Gastrocnemius medialis (tissue), 4 donors: ENCODE measurements at places on chromosomes 1 and 21.

DNA sequence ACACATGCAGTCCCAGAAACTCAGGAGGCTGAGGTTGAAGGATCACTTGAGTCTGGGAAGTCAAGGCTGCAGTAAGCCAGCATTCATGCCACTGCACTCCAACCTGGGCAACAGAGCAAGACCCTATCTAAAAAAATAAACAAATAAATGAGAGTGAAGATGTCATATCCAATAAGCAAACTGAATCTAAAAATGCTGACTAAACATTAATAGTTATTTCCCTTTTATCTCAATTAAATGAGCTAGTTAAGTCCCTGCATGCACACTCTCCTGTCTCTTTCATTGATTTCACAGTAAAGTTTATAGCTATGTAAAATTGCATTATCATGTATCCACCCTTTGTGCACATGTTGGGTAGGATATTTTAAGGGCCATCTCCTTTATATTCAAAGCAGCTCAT, 81.1 kb upstream of the L1TD1 start:
- no peak for DNase-seq

- no peak for DNase-seq
Observed at GRCh38 chr1:3469849-3470649, 15.6 kb downstream of the ARHGEF16 start.

DNA sequence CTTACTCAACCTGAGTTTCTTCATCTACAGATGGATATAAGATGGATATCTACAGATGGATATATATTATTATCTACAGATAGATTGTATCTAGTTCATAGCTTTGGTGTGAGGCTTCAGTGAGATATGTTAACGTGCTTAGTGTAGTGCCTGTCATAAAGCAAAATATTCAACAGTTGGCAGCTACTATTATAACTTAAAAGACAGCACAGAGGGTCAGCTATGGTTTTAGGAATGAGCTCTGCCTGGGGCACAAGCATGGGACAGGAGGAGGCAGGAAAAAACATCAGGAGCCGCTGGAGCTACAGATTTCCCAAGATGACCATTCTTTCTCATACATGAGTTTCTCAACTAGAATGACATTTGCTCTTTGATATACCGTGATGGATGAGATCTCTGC, 1.3 kb upstream of the CYB5R1 start:
- DNase-seq = no peak

DNA sequence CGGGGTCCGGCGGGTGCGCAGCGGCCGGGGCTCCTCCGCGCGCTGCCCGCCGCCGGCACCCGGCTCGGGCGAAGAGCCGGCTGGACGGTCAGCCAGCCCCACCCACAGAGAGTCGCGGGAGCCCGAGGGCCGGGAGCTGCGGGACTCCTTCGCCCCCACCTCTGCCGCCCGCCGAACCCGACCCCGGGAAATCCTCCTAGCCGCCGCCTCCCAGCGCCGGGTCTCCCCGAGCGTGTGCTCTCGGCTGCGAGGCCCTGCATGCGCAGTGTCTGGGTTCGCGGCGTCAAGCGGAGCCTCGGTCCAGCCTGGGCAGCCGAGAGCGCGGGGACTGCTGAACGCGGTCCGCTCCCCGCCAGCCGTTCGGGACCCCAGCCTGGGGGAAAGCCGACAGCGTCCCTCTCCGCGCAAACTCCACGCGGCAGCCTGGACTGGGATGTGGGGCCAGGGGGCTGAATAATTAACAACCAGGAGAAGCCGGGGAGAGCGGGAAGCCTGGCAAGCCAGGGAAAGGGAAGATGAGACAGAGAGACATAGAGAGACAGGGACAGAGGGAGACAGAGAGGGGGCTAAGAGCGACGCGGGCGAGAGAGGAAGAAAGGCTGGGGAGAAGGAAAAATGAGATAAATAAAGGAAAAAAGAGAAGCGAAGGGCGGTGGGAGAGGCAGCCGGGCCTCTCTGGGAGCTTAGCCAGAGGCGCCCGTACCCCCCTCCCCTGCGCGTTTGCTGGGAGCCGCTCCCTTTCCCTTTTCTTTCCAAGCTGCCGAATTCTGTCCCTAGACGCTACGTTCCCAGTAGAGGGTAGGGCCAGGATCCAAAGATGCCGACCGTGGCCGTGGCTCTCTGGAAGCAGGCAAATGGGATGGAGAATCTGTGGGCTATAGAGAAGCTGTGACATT, 64.2 kb downstream of the MEF2D start:
- DNase-seq = no peak

DNA sequence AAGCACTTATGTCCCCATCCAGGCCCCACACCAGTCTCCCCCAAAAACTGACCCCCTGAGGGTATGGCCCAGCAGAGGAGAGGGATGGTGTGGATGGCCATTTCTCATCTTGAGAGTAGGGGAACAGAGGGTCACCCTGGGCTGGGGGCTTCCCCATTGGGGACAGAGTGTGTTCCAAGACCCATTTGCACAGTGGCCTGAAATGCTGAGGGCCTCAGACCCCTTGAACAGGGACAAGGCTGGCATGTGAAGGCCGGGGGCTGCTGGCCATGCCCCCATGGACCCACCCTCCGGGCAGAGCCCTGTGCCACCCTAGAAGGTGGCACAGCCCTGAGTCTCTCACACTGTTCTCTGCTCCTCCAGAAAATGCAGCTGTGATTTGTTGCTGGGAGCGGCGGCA, 8.0 kb downstream of the CTRC start:
- no peak for DNase-seq

- DNase-seq = no peak
Observed at GRCh38 chr1:164726235-164726634, 167.3 kb downstream of the PBX1 start.

DNA sequence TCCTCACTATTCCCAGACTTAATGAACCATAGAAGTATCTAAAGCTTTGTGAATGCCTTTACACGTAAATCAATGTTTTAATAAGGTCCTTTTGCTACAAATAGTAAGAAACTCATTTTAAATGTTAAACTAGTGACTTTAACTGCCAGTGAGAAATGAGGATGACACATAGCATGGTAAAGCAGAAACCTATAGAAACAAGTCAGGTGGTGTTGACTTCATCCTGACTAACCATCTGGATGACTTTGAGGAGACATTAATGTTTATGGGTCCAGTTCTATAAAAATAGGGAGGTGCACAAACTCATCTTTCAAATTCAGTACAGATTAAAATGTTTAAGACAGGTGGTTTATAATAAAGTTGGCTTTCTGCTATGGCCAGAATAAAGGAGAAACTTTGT, 85.4 kb downstream of the COLGALT2 start:
- no peak for DNase-seq

DNA sequence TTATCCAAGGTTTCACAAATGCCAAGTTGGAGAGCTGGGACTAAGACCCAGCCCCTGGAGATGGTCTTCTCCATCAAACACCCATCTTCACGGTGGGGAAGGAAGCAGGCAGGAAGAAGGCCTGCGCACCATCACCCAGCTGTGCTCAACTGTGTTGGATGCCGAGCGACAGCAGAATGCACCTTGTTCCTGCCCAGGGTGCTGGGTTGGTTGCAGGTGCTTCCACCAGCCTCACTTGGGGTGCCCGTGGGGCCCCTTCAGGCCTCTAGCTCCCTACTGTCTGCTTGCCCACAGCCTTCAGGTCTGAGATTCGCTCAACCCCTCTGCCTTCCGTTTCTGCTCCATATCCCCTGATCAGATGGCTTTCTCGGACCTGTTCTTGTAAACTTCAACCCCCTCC, 42.5 kb downstream of the OLFML2B start:
- DNase-seq = no peak

GRCh38 chr1:229131243-229132105, 139.4 kb upstream of the RAB4A start:
- no peak for DNase-seq

DNA sequence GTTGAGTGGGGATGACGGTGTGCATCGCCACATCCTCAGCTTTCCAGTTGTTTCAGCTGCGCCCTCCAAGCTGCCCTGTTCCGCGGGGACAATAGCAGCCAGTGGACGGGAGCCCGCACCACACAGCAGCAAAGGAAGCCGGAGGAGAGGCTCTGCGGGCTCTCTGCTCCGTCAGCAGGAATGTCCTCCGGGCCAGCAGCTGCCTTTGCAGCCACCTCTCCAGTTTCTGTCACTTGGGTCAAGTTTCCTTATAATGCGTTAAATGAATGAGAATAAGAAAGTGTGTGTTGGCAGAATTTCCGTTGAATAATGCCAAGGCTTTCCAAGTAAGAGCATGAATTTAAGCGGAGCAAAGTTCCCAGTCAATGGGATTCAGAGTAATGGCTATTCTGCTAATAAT, 263.3 kb downstream of the KIF26B start:
- no peak for DNase-seq

DNA sequence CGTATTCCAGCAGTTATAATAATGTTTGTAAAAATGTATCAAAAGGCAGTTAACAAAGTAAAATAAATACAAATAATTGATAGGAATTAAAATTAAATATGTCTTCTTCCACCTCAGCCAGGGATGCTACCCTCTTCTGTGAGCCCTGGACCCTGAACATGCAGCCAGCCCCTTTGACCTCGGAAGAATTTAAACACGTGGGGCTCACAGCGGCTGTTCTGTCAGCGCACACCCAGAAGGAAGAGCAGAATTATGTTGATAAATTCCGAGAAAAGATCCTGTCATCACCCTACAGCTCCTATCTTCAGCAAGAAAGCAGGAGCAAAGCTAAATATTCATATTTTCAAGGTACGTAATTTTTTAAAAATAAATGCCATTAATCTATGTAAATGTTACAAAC, 26.5 kb downstream of the UTS2 start:
- DNase-seq = no peak

- DNase-seq = no peak
Observed at GRCh38 chr1:92563457-92564216, 76.9 kb upstream of the GFI1 start.

DNA sequence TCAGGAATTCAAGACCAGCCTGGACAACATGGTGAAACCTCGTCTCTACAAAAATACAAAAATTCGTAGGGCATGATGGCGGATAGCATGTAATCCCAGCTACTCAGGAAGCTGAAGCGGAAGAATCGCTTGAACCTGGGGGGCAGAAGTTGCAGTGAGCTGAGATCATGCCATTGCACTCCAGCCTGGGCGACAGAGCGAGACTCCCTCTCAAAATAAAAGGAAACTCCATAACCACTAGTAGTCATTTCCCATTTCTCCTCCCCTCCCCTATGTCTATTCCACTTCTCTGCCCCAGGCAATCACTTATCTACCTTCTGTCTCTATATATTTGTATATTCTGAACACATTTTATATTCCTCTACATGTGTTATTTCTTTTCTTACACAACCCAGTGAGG, 4.0 kb upstream of the CEP350 start:
- no peak for DNase-seq

DNA sequence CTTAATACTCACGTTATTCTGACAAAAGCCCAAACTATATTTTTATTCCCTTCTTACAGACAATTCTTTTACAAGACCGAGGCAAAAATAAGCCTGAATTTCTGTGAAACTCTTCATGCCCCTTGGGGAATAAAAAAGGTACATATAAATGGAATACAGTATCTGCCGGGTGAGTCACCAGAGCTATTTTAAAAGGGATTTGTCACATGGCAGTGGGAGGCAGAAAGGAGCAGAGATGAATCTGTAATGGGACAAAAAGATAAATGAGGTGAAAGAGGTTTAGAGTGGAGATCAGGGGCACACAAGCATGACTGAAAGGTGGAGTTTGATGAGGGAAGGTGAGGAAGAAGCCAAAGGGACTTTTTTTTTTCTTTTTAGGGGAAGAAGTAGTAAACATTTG, 8.8 kb downstream of the XCL1 start:
- no peak for DNase-seq

- DNase-seq = no peak
Observed at GRCh38 chr1:84496498-84496897, 9.7 kb upstream of the SPATA1 start.

GRCh38 chr1:20356850-20357459, 66.3 kb downstream of the VWA5B1 start:
- DNase-seq = no peak

GRCh38 chr1:234779160-234779538, 169.2 kb upstream of the IRF2BP2 start:
- no peak for DNase-seq

GRCh38 chr1:10599194-10599861, 124.6 kb downstream of the PEX14 start:
- no peak for DNase-seq

DNA sequence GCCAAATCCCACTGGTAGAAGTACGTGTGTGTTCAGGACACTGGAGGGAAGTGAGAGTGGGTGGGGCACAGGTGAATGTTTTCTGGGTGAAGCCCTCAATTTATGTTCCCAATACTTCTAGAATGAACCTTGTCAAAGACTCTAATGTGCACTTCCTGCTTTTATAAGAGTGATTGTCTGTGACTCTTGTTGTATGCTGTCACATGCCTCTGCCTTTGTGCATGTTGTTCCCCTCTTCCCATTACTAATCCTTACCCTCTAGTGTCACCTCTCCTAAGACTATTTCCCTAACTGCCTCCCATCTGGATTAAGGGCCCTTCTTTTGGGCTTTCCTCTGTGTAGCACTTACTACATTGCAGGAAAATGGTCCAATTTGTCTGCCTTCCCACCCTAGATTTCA, 2.5 kb upstream of the LINGO4 start:
- no peak for DNase-seq

- no peak for DNase-seq
Observed at GRCh38 chr1:32454726-32455125, 10.1 kb upstream of the ZBTB8B start.

- no peak for DNase-seq
Observed at GRCh38 chr1:30385246-30385995, 338.0 kb downstream of the MATN1 start.

DNA sequence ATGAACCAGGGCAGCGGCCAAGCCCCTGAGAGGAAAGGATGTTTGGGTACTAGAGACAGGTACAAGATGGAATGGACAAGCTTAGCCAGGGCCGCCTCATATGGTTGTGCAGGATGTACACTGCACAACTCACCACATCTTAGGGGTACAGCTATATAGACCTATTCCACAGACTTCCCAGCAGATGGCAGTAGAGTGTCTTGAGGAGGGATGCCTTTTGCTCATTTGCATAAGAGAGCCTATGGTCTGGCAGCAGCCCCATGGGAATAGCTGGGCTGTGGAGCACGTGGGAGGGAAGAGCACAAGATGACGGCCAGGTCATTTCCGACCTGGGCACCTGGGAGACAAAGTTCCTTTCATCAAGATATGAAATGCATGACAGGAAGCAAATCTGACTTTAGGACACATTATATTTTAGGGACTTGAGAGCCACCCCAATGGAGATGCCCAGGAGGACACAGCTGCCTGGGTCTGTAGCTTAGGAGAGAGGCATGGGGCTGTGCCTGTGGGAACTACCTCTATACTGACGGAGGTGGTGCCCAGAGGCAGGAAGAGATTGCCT, 215.5 kb downstream of the KCNJ6 start:
- DNase-seq = no peak

DNA sequence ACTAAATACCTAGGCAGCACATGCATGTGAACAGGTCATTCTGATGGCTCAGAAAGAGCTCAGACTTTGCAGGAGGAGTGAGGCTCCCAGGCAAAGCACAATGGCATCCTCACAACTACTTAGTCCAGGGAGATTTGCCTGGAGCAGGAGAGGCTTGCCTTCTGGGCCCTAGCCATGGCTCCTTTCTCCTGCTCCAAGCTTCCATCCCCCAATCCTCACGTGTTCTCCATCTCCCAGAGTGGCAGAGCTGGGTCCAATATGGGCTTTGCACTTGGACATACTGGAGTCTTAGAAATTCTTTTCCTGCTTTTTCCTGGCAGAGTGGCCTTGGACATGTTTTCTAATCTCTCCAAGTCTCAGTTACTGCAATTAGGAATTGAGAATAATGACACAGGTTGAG, 15.8 kb downstream of the MYBPH start:
- no peak for DNase-seq

GRCh38 chr21:45850181-45850580, 131.4 kb upstream of the COL6A1 start:
- no peak for DNase-seq

GRCh38 chr1:104056786-104057185, 307.1 kb downstream of the AMY1C start:
- no peak for DNase-seq

GRCh38 chr21:38631206-38631605, 132.9 kb upstream of the ERG start:
- no peak for DNase-seq
